Muscle of back (tissue), 13 donors: ENCODE measurements at places on chromosomes 1 and 21.

DNA sequence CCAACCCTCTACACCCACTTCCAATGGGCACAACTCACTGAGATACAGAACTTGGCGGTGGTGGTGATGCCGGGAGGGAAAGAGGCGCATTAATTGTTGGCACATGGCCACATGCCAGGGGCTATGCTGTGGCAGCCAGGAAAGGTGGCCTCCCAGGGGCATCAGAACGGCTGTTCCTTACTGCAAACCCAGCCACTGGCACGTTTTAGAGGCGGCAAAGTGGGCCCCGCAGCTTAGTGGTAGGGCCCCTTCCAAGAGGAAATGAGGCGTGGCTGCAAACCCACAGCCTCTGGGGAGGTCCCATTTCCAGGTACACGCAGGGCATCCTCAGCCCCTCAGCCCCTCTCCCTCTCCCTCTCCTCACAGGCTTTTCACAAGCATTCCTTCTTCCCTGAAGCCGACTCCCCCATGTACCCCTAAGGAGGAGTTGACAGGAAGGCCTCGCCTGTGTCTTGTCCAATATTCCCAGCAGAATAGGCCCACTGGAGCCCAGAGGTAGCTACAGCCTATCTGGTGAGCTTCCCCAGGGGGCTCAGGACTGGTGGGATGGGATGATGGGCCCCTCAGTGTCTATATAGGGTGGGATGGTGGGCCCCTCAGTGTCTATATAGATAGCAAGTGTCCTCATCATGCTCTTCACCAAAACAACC lies 166.2 kb downstream of the CLIC6 start:
- DNase-seq, result no peak

- no peak for DNase-seq
Observed at GRCh38 chr1:175218786-175219434, 26.3 kb upstream of the KIAA0040 start.

DNA sequence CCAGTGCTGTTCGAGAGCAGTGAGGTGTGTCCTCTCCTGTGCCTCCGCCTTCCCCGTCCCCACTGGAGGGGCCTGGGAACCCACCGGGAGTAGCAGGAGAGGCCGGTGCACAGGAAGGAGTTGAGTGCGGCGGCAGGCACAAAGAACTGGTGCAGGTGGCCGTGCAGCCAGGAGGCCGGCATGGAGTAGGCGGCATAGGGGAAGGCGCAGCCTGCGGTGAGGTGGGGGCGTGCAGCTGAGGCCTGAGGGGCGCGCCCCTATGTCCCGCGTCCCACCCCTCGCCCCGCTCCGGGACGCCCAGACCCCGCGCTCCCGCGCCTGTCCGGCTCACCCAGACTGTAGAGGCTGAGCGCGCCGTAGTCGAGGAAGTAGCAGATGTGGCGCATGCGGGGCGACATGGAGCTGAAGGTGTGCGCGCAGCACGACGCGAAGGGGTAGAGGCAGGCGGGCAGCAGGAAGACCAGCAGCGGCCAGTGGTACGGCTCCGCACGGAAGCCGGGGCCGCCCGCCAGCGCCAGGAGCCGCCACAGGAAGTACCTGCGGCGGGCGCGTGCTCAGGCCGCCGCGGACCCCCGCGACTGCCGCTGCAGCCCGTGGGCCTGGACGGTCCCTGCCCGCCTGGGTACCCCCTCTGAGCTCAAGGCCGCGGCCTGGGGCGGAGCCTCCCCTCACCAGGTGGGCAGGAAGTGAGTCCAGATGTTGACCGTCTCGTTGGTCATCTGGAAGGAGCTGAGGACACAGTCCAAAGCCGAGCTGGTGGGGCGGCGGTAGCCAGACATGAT lies 2.2 kb downstream of the PAQR6 start:
- DNase-seq, result no peak

- no peak for DNase-seq
Observed at GRCh38 chr1:166974647-166975345, 544 bp downstream of the ILDR2 start.

GRCh38 chr1:6602669-6603237 lies at the start of gene KLHL21:
TSS of gene KLHL21 (minus strand) at chr1:6602869. CDS start at chr1:6602817, 52 bp downstream.
- DNase-seq, result peak; percentile 96

GRCh38 chr1:222098404-222098803 lies 356.5 kb upstream of the DUSP10 start:
- no peak for DNase-seq
